ENCODE measurements at places on chromosomes 6 and 20. TPM values are rescaled to one million over a fixed set of nuclear protein-coding genes. Genes with fewer than 3 reads are reported as not detected.

- H3K4me3 ChIP-seq = no peak overlapping the region
- no peaks in the 10 kb centered on the region for H3K4me1 ChIP-seq
- no peak overlapping the region for H3K27ac ChIP-seq
- H3K27me3 ChIP-seq = no peaks in the 10 kb centered on the region
Measured at GRCh38 chr6:116047173-116047933, 13.3 kb downstream of the FRK start.

- H3K4me3 ChIP-seq = no peak overlapping the region
- no peak for DNase-seq
- H3K27me3 ChIP-seq = no peaks in the 10 kb centered on the region
- H3K27ac ChIP-seq = no peak overlapping the region
- H3K36me3 ChIP-seq = no peaks in the 10 kb centered on the region
- H3K4me1 ChIP-seq = no peaks in the 10 kb centered on the region
Measured at GRCh38 chr6:84645000-84645399, 119.4 kb downstream of the TBX18 start.

DNA sequence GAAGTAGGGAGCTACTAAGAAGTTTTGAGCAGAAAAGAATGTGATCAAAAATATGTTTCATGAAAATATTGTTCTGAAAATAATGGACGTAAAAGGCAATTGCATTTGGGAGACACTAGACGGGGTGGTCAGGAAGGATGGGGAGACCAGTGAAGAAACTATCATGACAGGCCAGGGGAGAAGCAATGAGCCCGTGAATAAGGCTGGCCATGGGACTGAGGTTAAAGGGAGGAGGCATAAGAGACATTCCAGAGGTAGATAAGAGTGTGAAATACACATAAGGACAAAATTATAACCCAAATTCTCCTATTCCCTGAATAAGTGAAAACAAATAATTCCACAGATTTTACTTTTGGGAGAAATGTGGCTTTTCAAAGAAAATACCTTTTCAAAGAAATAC is 51.7 kb downstream of the MARCKS start:
- H3K4me1 ChIP-seq = peaks cover 15% of the 10 kb centered on the region
- H3K27me3 ChIP-seq = no peaks in the 10 kb centered on the region
- no peak overlapping the region for H3K4me3 ChIP-seq
- no peaks in the 10 kb centered on the region for H3K36me3 ChIP-seq

DNA sequence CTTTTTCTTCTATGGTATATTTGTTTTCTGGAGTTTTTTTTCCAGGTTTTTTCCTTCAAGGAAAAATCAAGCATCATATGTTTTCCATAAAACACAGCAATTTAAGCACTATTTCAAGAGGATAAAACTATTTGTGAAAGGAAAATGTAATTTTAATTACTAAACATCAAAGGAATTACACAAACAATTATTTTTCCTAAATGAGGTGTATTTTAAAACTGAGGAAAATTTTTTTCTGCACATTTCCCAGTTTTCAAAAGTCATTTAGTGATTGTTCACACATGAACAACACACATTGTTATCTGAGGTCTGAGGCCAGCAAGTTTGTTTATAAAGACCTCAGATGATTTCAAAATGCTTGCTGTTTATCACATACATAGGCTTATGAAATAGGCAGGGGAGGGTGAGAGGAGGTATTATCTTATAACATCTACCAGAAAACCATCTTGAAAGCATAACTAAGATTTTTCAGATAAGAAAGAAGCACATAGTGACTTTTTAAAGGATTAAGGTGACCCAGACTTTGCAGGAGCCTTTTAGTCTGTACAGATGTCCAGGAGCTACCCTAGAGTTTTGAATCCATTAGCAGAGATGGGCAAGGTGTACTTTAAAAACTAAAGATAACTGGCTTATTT is 381.6 kb downstream of the GJA1 start:
- no peaks in the 10 kb centered on the region for H3K36me3 ChIP-seq
- no peak overlapping the region for H3K4me3 ChIP-seq
- no peaks in the 10 kb centered on the region for H3K4me1 ChIP-seq
- no peaks in the 10 kb centered on the region for H3K27me3 ChIP-seq

The APOM gene
- total RNA-seq = 0.67 TPM

The NNAT gene
- not detected for total RNA-seq
